ENCODE measurements at places on chromosomes 12 and 14.

GRCh38 chr12:123075646-123076171 lies 75.2 kb downstream of the PITPNM2 start:
- DNase-seq, result peak; percentile 55

GRCh38 chr12:52539083-52539820 lies 13.7 kb downstream of the KRT71 start:
- no peak for DNase-seq

DNA sequence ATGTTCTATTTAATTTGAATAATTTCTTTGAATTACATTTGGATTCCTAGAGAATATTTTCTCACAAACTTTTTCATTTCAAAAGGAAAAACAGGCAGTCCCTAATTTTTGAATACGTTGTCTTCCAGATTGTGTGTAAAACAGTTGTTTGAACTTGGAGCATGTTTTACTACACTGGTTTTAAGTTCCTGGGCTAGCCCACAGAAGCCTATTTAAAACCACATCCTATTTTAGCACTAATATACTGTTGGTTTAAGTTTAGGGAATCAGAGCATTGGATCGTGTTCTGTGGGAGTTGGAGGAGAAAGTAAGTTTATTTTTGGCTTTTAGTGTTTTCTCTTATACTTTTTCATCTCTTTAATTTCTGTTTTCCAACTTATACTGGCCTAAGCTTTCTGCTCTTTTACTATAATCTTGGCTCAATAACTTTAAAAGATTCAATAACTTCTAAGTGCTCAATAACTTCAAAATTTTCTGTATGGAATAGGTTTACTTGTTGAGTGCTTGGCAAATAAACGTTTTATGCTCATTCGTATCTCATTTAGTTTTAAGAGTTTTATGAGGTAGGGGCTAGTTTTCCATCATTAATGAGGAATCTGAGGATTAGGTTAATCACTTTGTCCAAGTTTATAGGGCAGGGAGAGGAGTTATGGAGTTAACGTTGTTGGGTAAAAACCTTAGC lies 14.9 kb downstream of the LEMD3 start:
- no peak for DNase-seq

GRCh38 chr14:101559624-101560533 lies 1.4 kb upstream of the DIO3 start:
- DNase-seq, result no peak

GRCh38 chr14:45947830-45948229 lies 694.8 kb upstream of the MIS18BP1 start:
- no peak for DNase-seq

DNA sequence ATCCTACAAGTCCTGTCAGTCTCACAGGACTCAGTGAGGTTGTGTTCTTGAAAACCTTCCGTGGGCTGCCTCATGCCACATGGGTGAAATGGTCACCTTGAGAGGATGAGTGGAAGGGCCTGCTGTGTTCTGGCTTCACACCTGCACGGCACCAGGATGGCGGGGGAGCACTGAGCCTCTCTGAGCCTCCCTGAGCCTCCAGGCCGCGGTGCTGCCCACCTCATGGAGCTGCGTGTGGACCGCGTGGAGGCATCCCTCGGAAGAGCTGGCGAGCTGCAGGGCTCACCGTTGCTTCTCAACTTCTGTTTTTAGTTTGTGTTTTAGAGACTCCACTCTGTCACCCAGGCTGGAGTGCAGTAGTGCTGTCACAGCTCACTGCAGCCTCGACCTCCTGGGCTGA lies 56.2 kb downstream of the TEAD4 start:
- DNase-seq, result no peak

Data from activated T-cell treated with anti-CD3 and anti-CD28 coated beads for 1 hour (primary cell).